ENCODE measurements at places on chromosomes 2 and 18.

- H3K27me3 ChIP-seq, result no peaks in the 10 kb centered on the region
- no peaks in the 10 kb centered on the region for H3K36me3 ChIP-seq
- H3K27ac ChIP-seq, result no peak overlapping the region
- no peak overlapping the region for H3K4me3 ChIP-seq
- DNase-seq, result no peak
Measured at GRCh38 chr18:13613591-13614501, 112.5 kb downstream of the FAM210A start.

GRCh38 chr2:118779362-118779761 is 68.1 kb downstream of the EN1 start:
- no peaks in the 10 kb centered on the region for H3K27me3 ChIP-seq
- H3K4me3 ChIP-seq, result no peak overlapping the region
- peaks cover under 1% of the 10 kb centered on the region for H3K4me1 ChIP-seq
- H3K36me3 ChIP-seq, result no peaks in the 10 kb centered on the region
- DNase-seq, result no peak

- H3K4me3 ChIP-seq, result no peak overlapping the region
- H3K4me1 ChIP-seq, result peaks cover 13% of the 10 kb centered on the region
- H3K27me3 ChIP-seq, result no peaks in the 10 kb centered on the region
- DNase-seq, result peak; percentile 64
- H3K27ac ChIP-seq, result no peak overlapping the region
Measured at GRCh38 chr2:3651691-3652648, 6.0 kb upstream of the ALLC start.

DNA sequence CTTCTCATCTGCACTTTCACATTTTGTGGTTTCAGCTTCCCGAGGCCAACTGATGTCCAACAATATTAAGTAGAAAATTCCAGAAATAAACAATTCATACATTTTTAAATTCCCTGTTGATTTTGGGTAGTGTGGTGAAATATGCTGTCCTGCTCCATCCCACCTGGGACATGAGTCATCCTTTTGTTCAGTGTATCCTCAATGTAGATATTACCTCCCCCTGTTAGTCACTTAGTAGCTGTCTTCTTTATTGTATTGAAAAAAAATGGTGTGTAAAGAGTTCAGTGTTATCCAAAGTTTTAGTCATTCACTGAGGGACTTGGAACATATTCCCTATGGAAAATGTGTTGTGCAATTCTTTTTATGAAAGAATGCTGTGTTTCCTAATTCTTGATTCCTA is 348.1 kb downstream of the SOCS6 start:
- no peaks in the 10 kb centered on the region for H3K36me3 ChIP-seq
- no peaks in the 10 kb centered on the region for H3K4me1 ChIP-seq
- H3K27ac ChIP-seq, result no peak overlapping the region
- no peaks in the 10 kb centered on the region for H3K27me3 ChIP-seq

DNA sequence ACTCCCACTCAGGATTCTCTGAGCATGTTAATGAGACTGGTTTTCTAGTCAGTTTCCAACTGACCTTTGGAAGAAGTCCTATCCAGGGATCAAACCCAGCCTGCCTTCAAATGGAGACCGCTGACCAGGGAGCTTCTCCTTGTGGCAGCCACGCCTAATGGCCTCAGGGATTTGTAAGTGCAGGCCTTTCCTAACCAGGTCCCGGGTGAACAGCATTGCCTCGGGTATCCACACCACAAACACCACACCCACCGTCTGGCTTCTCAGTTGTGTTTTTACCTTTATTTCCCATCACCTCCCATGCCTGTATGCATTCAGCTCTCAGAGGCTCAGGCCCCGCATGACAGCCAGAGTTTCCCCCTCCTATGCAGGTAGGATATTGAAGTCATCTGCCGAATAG is 406.3 kb upstream of the HS6ST1 start:
- H3K36me3 ChIP-seq, result no peaks in the 10 kb centered on the region
- no peak overlapping the region for H3K4me3 ChIP-seq
- DNase-seq, result no peak
- H3K27ac ChIP-seq, result no peak overlapping the region
- no peaks in the 10 kb centered on the region for H3K4me1 ChIP-seq

- H3K36me3 ChIP-seq, result no peaks in the 10 kb centered on the region
- H3K27me3 ChIP-seq, result no peaks in the 10 kb centered on the region
- DNase-seq, result no peak
- H3K4me3 ChIP-seq, result no peak overlapping the region
Measured at GRCh38 chr2:28046921-28047320, 156.4 kb downstream of the BABAM2 start.

- H3K27ac ChIP-seq, result no peak overlapping the region
- no peaks in the 10 kb centered on the region for H3K4me1 ChIP-seq
- no peak overlapping the region for H3K4me3 ChIP-seq
- DNase-seq, result no peak
Measured at GRCh38 chr18:3932276-3932675, 482.3 kb downstream of the TGIF1 start.

GRCh38 chr2:203594541-203594940 is 59.4 kb upstream of the RAPH1 start:
- no peaks in the 10 kb centered on the region for H3K36me3 ChIP-seq
- no peaks in the 10 kb centered on the region for H3K4me1 ChIP-seq
- H3K27me3 ChIP-seq, result no peaks in the 10 kb centered on the region
- H3K4me3 ChIP-seq, result no peak overlapping the region
- no peak overlapping the region for H3K27ac ChIP-seq

DNA sequence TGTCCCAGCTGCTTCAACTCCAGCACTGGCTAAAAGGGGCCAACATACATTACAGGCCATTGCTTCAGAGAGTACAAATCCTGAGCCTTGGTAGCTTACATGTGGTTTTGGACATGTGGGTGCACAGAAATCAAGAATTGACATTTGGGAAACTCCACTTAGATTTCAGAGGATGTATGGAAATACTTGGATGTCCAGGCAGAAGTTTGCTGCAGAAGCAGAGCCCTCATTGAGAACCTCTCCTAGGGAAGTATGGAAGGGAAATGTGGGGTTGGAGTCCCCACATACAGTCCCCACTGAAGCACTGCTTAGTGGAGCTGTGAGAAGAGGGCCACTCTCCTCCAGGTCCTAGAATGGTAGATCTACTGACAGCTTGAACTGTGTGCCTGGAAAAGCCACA is 218.0 kb upstream of the CWC22 start:
- H3K4me1 ChIP-seq, result no peaks in the 10 kb centered on the region
- no peak overlapping the region for H3K27ac ChIP-seq
- H3K4me3 ChIP-seq, result no peak overlapping the region
- H3K27me3 ChIP-seq, result no peaks in the 10 kb centered on the region
- H3K36me3 ChIP-seq, result no peaks in the 10 kb centered on the region
- no peak for DNase-seq

GRCh38 chr2:61287254-61287653 is 125.3 kb downstream of the C2orf74 start:
- H3K36me3 ChIP-seq, result no peaks in the 10 kb centered on the region
- H3K27me3 ChIP-seq, result no peaks in the 10 kb centered on the region
- H3K27ac ChIP-seq, result no peak overlapping the region
- no peak for DNase-seq
- no peak overlapping the region for H3K4me3 ChIP-seq

- H3K27ac ChIP-seq, result no peak overlapping the region
- H3K27me3 ChIP-seq, result no peaks in the 10 kb centered on the region
- no peak for DNase-seq
- H3K4me3 ChIP-seq, result no peak overlapping the region
- no peaks in the 10 kb centered on the region for H3K4me1 ChIP-seq
Measured at GRCh38 chr2:109105113-109105512, 23.9 kb upstream of the SH3RF3 start.

GRCh38 chr18:13643261-13643751 is 83.1 kb downstream of the FAM210A start:
- H3K36me3 ChIP-seq, result no peaks in the 10 kb centered on the region
- no peak for DNase-seq
- no peak overlapping the region for H3K4me3 ChIP-seq
- no peak overlapping the region for H3K27ac ChIP-seq
- no peaks in the 10 kb centered on the region for H3K27me3 ChIP-seq

DNA sequence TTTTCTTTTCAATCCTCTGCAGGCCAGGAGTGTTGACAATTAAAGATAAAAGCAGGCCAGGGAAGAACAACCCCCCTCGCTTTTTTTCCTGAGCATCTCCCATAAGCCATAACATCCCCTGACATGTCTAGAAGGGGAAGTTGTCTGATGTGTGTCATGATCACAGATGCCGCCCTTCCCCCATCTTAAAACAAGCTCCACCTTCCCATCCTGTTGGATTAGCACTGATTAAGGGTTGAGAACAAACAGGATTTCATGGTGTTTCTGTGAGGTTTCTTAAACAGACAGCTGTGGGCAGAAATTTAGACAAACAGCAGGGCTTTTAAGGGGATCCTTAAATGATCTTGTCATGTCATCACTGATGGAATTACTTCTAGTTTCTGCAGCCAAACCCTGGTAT is 59.4 kb upstream of the UPP2 start:
- H3K4me1 ChIP-seq, result no peaks in the 10 kb centered on the region
- H3K27me3 ChIP-seq, result no peaks in the 10 kb centered on the region
- H3K4me3 ChIP-seq, result no peak overlapping the region
- H3K27ac ChIP-seq, result no peak overlapping the region

GRCh38 chr2:24754985-24755705 is 38.0 kb downstream of the PTRHD1 start:
- H3K4me1 ChIP-seq, result no peaks in the 10 kb centered on the region
- no peak overlapping the region for H3K27ac ChIP-seq
- H3K4me3 ChIP-seq, result no peak overlapping the region
- no peaks in the 10 kb centered on the region for H3K27me3 ChIP-seq
- DNase-seq, result no peak
- H3K36me3 ChIP-seq, result no peaks in the 10 kb centered on the region

- H3K36me3 ChIP-seq, result no peaks in the 10 kb centered on the region
- H3K4me1 ChIP-seq, result peaks cover 1% of the 10 kb centered on the region
- H3K27me3 ChIP-seq, result no peaks in the 10 kb centered on the region
- no peak for DNase-seq
- no peak overlapping the region for H3K27ac ChIP-seq
- no peak overlapping the region for H3K4me3 ChIP-seq
Measured at GRCh38 chr2:168796583-168797285, 5.7 kb upstream of the NOSTRIN start.

- no peak overlapping the region for H3K27ac ChIP-seq
- no peaks in the 10 kb centered on the region for H3K36me3 ChIP-seq
- DNase-seq, result no peak
- no peaks in the 10 kb centered on the region for H3K27me3 ChIP-seq
Measured at GRCh38 chr2:220168891-220169546, 541.6 kb downstream of the SLC4A3 start.

GRCh38 chr18:4119813-4120212 is 335.3 kb downstream of the DLGAP1 start:
- no peaks in the 10 kb centered on the region for H3K27me3 ChIP-seq
- DNase-seq, result no peak
- H3K4me1 ChIP-seq, result no peaks in the 10 kb centered on the region
- no peaks in the 10 kb centered on the region for H3K36me3 ChIP-seq

DNA sequence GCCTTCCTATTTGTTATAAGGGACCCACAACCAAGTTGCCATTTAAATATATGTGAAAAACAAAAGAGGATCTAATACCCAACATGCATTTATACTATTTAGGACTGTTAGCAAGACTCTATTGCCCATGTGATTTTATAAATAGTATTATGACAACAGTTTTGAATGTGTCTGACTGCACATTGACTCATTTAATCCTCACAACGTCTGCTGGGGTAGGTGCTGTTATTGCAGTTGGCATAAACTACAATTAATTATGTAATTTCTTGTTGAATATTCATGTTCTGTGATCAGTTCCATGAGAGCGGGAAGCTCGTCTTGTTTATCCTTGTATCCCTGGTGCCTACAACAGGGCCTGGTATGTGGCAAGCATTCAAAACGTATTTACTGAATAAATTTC is 53.7 kb downstream of the SH2D6 start:
- no peaks in the 10 kb centered on the region for H3K27me3 ChIP-seq
- no peak overlapping the region for H3K27ac ChIP-seq
- H3K4me1 ChIP-seq, result peaks cover 60% of the 10 kb centered on the region
- no peaks in the 10 kb centered on the region for H3K36me3 ChIP-seq

DNA sequence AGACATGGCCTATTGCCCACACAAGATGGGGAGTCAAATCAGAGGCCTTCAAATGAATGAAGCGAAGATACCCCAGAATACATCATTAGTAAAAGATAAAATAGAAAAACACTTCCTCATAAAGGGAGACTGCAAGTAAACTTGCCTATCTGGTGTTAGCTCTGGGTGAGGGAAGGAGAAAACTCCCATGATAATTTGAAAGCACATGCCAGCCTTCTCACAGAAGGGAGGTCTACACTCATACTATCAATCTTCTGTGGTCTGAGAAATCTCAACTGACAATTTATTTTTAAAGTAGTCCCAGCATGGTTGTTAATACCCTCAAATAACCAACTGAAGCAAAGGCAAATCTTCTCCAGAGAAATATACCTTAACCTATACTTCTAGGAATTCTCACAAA is 75.4 kb downstream of the EXOC6B start:
- no peaks in the 10 kb centered on the region for H3K27me3 ChIP-seq
- peaks cover 17% of the 10 kb centered on the region for H3K4me1 ChIP-seq
- no peak for DNase-seq

DNA sequence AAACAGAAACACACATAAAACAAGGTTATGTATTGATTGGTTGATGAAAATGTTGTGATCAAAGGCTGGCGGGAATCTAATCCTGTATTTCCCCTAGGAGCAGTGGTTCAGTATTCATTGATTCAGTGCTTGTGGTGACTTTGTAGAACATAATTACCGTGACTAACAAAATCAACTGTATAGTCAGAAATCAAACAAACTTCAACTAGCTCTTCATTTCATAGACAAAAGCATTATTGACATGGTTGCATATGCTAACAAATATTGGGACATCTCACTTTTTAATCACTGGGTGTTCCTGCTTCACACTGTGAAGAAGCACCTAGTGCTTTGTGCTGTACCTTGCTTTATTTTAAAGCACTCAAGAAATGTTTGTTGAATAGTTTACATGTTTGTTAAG is 41.4 kb downstream of the USP14 start:
- no peaks in the 10 kb centered on the region for H3K4me1 ChIP-seq
- no peak for DNase-seq
- no peak overlapping the region for H3K4me3 ChIP-seq
- no peaks in the 10 kb centered on the region for H3K27me3 ChIP-seq

GRCh38 chr2:235564884-235565530 is 71.2 kb downstream of the AGAP1 start:
- peaks cover 20% of the 10 kb centered on the region for H3K4me1 ChIP-seq
- no peak overlapping the region for H3K27ac ChIP-seq
- no peak for DNase-seq
- no peaks in the 10 kb centered on the region for H3K27me3 ChIP-seq
- no peak overlapping the region for H3K4me3 ChIP-seq
- H3K36me3 ChIP-seq, result no peaks in the 10 kb centered on the region

DNA sequence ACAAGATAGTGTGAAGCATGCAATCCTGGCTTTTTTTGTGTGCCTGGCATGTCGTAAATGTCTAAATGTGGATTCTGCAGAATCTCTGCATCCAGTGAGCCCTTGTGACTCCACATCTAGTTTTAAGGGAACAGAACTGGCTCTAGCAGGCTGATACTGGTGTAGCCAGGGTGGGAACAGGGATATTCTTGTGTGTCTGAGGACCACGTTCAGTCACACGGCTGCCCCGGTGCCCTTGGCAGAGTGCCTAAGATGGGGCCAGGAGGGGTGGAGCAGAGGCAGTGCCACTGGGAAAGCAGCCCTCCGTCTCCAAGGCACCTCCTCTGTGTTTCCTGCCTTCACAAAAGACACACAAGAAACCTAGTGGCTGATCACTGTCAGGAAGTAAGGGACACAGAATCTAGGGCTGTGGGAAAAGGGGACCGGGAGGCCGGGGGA is 91.5 kb upstream of the PARD3B start:
- no peak overlapping the region for H3K27ac ChIP-seq
- no peaks in the 10 kb centered on the region for H3K27me3 ChIP-seq
- peak; percentile 55 for DNase-seq
- H3K36me3 ChIP-seq, result no peaks in the 10 kb centered on the region
- peaks cover 6% of the 10 kb centered on the region for H3K4me1 ChIP-seq
- no peak overlapping the region for H3K4me3 ChIP-seq

Measured in body of pancreas (tissue), 4 donors.